ENCODE measurements at places on chromosomes 5 and 9.
A peak's percentile ranks its signal among the peaks of the same experiment; 100 is the strongest.

- no peak for DNase-seq
Measured at GRCh38 chr9:137534256-137535119, 15.7 kb downstream of the PNPLA7 start.

DNA sequence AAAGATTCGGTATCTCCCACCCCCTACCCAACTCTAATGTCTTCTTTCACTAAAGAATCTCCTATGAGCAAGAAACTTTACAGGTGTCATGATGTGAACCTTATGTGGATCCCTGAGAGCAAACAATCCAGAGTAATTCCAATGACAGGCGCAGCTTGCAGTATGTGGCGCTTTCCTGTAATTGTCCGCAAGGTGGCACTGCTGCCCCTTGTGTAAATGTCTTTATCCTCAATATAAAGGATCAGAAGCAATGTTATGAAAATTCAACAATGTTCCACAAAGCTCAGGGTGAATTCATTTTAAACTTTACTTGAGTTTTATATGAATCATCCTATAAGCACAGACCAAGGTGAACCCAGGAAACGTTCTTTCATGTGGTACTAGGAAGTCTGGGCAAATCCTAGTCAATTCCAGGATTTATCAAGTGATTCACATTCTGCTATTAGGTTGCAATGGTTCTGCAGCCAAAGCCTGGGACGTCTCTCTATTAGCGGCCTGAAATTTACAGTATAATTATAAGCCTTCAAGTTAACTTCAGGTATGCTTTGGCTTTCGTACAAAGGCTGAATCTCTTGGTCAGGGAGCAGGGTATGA is 113.7 kb downstream of the TRPM6 start:
- peak; percentile 25 for DNase-seq

GRCh38 chr9:3962971-3963642 is 336.8 kb downstream of the GLIS3 start:
- no peak for DNase-seq

DNA sequence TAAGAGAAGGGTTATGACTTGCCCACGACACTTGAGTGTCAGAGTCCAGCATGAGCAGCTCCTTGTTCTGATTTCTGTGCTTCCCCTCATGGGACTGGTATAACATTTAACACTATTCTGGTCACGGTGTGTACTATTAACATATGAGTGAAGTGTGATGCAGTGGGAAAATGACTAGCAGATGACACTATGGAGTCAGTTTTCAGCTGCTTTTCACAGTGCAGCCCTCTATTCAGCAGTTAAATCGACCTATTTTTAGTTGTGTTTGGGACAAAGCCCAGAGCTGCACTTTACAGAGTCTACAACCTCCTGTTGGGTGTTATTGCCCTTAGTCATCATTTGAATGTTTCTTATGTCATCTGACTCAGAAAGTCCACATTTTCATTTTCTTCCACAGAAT is 59.1 kb downstream of the CHSY3 start:
- no peak for DNase-seq

- DNase-seq, result no peak
Measured at GRCh38 chr5:41095324-41096101, 24.4 kb upstream of the MROH2B start.

Measured in stimulated activated CD8-positive, alpha-beta memory T cell treated with anti-CD3 and anti-CD28 coated beads, Interleukin-4, amount 100 ng/mL, for 1 hour (primary cell).